Astrocyte of the hippocampus (primary cell): ENCODE measurements at places on chromosomes 4 and X.
A peak's percentile ranks its signal among the peaks of the same experiment; 100 is the strongest.

DNA sequence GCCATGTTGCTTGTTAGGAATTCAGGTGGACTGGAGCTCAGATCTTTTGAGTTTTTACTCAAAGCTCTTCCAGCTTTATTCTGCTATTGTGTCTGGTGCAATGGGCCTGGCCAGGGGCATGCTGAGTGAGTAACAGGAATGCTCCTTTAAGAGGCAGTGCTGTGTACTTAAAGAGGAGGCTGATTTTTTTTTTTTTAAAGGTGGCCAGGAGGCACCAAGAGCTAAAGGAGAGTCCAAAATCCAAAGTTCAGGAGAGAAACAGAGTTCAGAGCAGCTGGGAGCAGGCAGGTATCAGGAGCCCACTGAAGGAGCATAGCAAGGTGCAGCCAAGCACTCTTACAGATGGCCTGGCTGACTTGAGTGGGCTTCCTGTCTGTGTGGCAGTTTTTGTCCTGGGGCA lies 178.7 kb downstream of the FMR1NB start:
- no peak for DNase-seq

DNA sequence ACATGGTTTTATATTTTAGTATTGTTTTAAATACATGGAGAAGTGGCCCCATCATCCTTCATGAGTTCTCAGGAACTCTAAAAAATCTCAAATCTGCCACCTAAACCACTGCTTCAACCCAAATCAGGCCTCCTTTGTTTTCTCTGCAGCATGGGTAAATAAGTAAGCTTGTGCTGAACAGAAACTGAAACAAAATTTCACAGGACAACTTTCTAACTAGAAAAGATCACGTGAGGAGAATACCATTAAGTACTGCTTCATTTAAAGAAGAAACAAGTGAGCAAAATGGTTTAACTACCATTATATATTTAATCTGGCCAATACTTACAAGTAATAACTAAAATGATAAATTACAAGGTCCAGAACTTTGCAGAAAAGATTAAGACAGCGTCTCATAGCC lies 2.5 kb downstream of the ARAP2 start:
- DNase-seq: peak; percentile 17

DNA sequence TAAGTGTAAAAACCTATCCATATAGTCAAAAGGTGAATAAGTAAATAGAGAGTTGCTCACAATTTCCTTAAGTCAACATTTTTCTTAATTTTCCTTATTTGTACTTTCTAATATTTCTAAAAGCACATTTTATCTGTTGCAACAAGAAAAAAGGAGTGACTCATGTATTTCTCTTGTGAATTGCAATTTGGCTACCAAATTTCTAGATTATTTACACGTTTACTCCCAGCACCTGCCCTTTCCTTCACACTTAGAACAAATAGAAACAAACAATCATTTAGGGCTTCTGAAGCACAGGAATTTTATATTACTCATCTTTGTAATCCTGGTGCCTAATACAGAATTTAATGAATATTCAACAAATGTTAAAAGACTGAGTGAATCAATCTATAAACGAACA lies 22.2 kb downstream of the BTC start:
- DNase-seq: no peak

GRCh38 chrX:124127496-124127895 lies 166.0 kb downstream of the STAG2 start:
- DNase-seq: no peak

- no peak for DNase-seq
Observed at GRCh38 chr4:76002176-76002575, 5.1 kb downstream of the CXCL9 start.

GRCh38 chrX:130347321-130347720 lies 7.6 kb downstream of the SLC25A14 start:
- DNase-seq: no peak

DNA sequence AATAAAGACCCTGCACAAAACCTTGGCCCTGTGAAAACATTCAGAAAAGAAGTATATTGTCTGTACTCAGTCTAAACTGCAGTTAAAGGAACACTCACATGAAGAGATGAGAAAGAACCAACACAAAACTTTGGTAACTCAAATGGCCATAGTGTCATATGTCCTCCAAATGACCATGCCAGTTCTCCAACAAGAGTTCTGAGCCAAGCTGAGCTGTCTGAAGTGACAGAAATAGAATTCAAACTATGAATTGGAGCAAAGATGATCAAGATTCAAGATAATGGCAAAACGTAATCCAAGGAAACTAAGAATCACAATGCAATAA lies 739.3 kb upstream of the NDST4 start:
- DNase-seq: no peak

DNA sequence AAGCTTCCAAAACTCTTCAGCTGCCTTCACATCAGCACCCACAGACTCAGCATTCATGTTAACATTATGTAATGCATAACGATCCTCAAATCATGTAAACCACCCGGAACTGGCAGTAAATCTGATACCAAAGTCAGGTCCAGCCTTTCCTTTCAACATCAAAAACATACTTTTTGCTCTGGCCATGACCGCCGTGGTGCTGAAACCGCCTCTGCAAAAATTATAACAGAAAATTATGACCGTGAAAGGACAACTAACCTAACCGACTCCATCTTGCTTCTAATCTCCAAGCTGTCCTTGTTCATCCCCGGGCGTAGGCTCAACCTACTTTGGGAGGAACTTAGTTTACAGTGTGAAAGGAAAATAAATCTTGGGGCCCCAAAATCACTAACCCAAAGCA lies 51.6 kb downstream of the TRMT44 start:
- no peak for DNase-seq

- peak; percentile 8 for DNase-seq
Observed at GRCh38 chrX:85851418-85851817, 195.9 kb downstream of the CHM start.

GRCh38 chrX:72568406-72569092 lies 4.1 kb downstream of the HDAC8 start:
- DNase-seq: peak; percentile 51

DNA sequence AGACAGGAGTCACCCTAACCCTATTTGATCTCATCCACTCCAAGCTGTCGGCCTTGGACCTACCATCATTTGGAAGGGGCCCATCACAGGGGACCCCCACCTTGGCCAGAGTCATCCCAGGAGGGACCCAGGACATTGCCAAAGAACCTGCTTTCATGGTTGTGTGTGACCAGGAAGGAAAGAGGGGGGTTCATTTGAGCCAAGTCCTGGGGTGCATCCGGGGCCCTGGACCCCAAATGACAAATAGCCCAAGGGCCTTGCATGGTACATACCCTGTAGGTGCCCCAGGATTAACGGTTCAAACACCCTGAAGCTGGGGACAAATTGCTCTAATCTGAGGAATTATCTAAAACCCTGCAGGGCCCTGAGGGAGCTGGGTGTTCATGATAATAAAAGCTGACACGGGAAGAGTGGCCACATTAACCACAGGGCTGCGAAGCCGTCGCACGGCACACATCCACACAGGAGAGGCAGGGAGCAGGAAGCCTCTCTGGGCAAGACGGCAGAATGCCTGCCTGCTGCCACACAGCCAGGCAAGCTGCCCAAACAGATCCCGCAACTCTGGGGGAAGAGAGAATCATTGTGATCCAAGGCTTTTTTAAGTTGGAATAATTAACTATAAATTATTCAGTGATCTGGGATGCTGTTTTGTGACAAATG lies 28.2 kb upstream of the PPP2R2C start:
- DNase-seq: no peak

GRCh38 chr4:6471307-6472007 lies 957 bp downstream of the PPP2R2C start:
- peak; percentile 10 for DNase-seq

DNA sequence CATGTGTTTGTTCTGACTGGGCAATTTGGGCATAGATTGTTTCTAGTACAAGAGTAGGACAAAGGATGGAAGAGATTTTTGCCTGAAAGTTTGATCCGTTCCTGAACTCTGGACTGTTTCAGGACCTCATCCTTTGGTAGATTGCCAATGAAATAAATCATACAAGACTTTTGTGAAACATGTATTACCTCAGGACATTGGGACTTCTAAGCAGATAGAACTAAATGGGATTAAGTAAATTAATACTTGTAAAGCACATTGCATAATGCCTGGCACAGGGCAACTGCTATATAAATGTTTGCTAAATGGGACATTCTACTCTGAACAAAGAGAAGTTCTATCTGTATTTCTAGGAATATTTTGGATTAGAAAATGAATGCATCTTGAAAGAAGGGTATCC lies 164.8 kb upstream of the RPS6KA3 start:
- DNase-seq: no peak

GRCh38 chr4:91280551-91281290 lies 1023.0 kb upstream of the GRID2 start:
- no peak for DNase-seq
